ENCODE measurements at places on chromosomes 11 and 22.

- DNase-seq, result no peak
These were observed 22.6 kb upstream of the OR56B1 start for GRCh38 chr11:5713695-5714094.

- no peak for DNase-seq
These were observed 10.1 kb downstream of the DGCR8 start for GRCh38 chr22:20089977-20090729.

GRCh38 chr11:73252577-73253191 is 19.5 kb upstream of the P2RY6 start:
- DNase-seq, result no peak

DNA sequence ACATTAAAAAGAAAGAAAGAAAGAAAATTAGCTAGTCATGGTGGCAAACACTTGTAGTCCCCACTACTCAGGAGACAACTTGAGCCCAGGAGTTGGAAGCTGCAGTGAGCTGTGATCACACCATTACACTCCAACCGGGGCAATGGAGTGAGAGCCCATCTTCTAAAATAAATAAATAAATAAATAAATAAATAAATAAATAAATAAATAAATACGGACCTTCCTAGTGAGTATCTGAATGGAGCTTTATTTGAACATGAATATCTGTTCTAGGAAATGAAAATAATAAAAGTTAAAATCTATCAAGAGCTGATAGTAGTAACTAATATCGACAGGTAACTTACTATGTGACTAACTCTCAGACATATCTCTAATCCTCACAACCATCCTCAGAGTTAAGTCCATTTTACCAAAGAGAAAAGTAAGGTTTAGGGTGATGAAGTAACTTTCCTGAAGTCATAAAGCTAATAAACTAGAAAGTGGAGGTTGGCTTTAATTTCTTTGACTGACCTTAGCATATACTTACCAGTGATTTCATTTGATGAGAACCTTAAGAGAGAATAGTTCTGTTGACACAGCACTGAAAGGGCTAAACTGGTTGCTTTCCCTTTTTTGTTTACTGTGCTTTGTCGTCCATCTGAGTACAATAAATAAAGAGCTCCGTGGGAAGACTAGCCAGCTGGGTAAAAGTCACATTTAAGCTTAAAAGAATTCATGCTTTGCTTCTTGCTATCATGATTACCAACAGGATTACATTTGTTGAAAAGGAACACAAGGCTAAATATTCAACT is 22.4 kb downstream of the ENTHD1 start:
- DNase-seq, result no peak

DNA sequence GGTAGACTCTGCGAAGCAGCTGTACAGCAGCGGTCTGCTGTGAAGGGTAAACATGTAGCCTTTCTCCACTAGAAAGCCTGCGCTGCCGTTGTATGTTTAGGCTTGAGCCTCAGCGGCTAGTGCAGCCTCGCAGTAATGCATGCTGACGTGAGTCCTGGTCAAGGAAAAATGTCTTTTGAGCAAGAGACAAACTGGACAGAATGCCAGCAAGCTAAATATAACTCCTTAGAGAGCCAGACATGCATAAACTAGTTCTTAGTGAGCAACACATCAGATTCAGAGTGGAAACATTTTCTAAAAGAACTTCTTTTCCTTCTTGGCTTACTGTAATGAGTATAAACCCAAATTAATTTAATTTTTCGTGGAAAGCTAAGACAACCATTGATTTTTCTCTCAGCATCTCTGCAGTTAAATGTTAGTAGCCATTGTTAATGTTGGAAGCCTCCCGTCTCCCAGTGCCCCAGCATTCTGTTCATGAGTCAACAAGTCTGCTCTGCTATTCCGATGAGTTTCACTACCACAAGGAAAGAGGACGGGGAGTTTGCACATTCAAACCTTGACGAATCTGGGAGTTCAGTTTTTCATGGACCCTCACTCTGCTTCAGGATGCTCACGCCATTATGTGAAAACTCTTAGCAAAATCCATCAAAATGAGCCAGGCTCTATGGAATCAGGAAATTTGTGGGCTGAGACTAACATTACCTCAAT is 51.4 kb downstream of the JAM3 start:
- DNase-seq, result no peak

DNA sequence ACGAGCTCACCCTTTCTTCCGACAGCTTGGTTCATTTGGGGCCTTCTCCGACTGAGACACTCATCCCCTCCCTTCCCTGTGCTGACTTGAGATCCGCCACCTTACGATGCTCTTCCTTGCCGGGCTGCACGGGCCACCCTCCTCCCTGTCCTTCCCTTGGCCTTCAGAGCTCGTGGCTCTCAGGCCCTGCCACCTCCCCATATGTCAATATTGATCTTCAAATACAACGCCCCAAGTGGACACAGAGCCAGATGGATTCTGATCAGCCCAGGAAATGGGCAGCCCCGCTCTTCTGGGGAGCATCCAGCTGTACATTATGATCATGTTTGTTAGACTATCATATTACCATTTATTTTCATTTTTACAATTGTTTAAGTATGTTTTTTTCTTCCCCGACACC is 812.8 kb downstream of the TBC1D22A start:
- DNase-seq, result no peak

GRCh38 chr11:71329165-71329510 is 76.8 kb upstream of the SHANK2 start:
- DNase-seq, result no peak

DNA sequence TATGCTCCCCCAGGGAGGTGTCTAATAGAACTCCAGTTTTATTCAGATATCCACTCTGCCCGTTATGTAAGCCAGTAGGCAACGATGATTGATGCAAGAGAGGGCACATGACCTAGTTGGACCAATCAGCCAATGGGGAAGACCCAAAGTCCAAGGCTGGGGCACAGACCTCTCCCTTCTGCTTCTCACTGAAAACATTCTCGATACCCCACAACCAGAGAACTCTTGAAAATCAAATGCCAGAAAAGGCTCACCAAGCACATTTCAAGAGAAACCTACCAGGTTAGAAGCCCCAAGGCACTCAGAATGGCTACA is 7.4 kb downstream of the HIRA start:
- no peak for DNase-seq

DNA sequence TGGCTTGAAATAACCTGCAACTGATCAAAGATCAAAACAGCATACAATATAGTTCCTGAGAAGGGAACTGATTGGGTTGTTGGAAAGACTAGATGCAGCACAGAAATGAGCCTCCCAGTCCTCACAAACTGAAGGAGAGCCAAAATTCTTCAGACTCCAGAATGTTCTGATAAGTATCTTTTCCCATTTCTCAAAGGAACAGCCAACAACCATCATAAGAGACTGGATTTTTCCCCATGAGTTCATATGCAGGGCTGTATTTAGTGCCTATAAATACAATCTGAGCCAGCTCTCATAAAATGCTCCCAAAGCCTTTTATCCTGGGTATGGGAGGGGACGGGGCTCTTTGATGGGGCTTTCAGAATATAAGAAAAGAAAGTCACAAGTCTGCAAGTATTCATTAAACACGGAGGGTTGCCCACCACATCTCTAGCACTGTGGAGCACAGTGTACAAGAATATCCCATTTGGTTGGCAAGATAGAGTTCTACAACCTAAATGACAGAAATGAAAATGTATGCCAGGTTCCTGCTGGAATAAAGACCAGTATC is 50.7 kb upstream of the LYVE1 start:
- no peak for DNase-seq

- no peak for DNase-seq
These were observed 415.1 kb downstream of the SOX6 start for GRCh38 chr11:15941206-15941770.

DNA sequence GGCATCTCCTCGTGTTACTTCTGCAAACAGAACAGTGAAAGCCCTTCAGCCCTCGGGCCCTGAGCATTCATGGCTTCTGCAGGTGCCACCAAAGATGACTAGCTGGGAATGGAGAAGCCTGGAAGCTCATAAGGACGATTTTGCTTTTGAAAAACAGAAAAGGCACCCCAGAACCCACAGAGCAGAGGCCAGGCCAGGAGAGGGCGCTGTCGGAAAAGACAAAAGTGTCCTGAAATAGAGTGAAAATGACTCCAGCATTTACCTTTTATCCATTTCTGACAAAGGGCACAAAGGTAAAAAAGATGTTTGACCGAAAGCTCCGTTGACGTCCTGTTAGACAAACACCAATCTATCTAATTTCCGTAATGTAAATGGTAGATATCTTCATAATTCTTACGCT is 37.6 kb downstream of the ZNF195 start:
- no peak for DNase-seq

DNA sequence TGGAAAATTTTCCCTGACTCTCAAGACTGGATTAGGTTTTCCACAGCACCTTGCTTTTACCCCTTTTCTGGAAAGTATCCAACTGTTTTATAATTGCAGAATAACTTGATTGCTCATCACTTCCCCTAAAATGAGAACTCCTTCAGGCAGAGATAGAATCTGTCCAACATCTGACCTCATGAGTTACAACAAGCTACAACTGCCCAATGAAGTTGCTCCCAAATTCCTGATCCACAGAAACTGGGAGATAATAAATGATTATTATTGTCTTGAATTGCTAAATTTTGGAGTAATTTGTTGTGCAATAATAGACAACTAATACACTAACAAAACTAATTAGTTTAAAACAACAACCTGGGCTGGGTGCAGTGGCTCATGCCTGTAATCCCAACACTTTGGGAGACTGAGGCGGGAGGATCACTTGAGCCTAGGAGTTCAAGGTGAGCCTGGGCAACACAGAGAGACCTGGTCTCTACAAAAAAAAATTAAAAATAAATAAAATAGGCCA is 10.0 kb upstream of the CCDC83 start:
- no peak for DNase-seq

- DNase-seq, result no peak
These were observed 30.7 kb upstream of the ARFGAP3 start for GRCh38 chr22:42887523-42888507.

DNA sequence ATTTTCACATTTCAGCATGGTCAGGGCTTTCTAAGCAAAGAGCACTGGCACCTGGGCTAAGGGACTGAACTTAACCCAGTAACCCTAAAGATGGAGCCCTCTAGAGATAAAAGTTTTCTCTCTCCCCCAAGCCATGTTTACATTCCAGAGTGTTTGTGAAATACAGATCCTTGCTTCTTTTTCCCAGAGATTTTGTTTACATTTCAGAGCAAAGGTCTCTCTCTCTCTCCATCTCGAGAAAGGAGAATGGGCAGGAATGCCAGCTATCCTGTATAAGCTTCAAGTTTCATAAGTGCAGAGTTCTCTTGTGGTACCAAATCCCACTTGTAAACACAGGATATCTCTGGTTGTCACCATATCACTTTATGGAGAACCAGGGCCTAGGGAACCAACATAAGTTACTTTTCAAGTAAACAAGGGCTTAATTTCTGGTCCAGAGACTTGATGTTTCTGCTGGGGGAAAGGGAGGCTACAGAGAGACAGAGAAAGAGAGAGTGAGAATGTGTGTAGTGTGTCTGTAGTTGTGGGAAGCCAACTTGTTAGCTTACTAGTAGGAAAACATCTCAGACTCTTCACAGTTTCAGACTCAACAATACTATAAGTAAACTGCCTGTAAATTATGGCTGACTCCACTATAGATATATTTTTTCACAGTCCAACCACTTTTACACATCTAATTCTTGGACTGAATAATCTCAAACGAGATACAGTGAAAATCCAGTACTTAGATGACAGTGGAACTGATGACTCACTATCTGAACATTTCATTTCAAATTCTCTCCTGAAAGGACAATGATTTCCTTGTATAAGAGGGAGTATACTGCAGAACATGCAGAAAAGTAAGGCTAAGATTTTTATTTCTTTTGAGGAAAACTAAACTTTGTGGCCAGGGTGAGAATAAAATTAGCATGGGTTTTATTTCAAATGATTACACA is 76.2 kb downstream of the ARHGAP32 start:
- no peak for DNase-seq

- no peak for DNase-seq
These were observed 938 bp downstream of the SHISAL1 start for GRCh38 chr22:44311855-44312170.

GRCh38 chr11:18771266-18772035 is 20.1 kb downstream of the PTPN5 start:
- DNase-seq, result no peak

GRCh38 chr11:39810358-39810757 is 1649.1 kb downstream of the LRRC4C start:
- no peak for DNase-seq

GRCh38 chr22:45166932-45167331 is 3.2 kb downstream of the NUP50 start:
- DNase-seq, result no peak

DNA sequence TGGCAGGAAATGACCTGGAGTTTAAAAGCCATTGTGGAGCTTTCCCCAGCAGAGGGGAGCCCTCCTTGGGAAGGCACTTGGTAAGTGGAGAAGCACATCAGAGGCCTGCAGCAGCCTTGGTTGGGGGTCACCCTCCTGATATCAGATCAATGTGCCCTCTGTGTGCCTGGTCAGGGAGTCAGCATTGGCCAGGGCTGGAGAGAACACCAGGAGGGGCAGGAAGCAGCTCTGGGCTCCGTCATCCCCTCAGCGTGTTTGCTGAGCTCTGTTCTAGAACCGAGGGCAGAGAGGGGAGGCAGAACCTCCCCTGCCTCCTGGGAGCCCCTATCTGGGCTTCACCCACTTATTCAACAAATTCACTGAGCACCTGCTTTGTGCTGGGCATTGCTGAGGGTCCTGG is 846.0 kb downstream of the TBC1D22A start:
- DNase-seq, result no peak

GRCh38 chr11:21465203-21465602 is 727.7 kb upstream of the ANO5 start:
- no peak for DNase-seq

GRCh38 chr11:102319544-102319943 is 2.3 kb downstream of the BIRC3 start:
- DNase-seq, result no peak

- DNase-seq, result no peak
These were observed 9.3 kb downstream of the TMEM132A start for GRCh38 chr11:60933416-60934123.

GRCh38 chr11:90197377-90197776 is 25.5 kb downstream of the CHORDC1 start:
- no peak for DNase-seq

- DNase-seq, result no peak
These were observed 557.9 kb upstream of the ANO5 start for GRCh38 chr11:21634956-21635355.

DNA sequence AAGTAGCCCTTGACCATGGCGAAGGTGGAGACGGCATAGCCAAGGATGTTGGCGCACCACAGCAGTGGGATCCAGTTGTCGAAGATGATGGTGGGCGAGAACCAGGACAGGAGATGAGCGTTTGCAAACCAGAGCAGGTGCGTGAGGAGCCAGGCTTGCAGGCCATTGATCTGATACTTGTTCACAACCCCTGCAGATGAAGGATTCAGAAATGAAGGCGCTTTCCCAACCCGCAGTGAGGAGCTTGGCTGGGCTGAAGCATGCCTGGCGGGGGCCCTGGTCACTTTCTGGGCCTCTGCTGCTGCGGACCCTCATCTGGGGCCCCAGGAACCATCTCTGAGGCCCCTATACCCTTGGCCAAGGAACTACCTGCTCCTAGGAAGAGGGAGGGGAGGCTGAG is 6.9 kb downstream of the DHCR7 start:
- no peak for DNase-seq

- no peak for DNase-seq
These were observed 50.0 kb downstream of the IGLL1 start for GRCh38 chr22:23530106-23530505.

- no peak for DNase-seq
These were observed 127.2 kb upstream of the ALX4 start for GRCh38 chr11:44437122-44437521.

- DNase-seq, result no peak
These were observed 64.3 kb downstream of the NAT10 start for GRCh38 chr11:34169686-34170085.

All from iPS DF 19.7 (cell line).